Left lung (tissue), 14 donors: ENCODE measurements at places on chromosomes 5 and 9. TPM values are rescaled to one million over a fixed set of nuclear protein-coding genes. Genes with fewer than 3 reads are reported as not detected.

Gene BSPRY
- 7.5 TPM for polyA plus RNA-seq

DNA sequence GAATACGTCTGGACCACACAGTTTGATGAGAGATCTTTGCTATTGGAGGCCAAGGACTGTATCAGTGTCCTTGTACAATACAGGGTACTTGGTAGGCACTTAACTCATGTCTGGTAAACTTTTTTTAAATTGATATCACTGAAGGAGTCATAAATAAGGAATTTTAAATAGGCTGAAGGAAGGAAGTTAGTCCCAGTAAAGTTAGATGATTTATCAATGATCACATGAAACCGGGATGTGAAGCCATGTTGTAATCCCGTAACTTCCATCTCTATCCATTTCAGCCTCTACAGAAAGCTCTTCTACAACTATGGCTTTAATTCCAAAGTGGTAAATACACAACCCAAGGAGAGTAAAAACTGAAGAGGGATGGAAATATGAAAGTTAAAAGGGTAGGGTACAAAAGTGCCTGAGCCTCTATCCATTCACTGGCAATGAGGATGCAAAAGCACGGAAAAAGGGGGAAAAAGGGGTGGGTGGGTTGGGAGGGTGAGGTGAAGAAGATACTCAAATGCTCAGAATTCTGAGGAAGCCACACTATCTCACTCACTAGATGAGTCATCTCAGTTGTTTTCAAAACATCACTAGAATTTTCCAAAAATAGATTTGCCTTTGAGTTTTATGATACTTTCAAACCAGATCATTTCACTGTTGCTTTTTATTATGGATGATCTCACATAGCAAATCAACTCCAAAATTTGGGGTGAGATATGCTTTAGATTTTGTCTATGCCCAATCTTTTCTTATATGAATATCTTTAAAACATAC, 1053.5 kb downstream of the NR2F1-AS1 start:
- DNase-seq, result no peak

GRCh38 chr5:9661316-9662015, 31.3 kb upstream of the TAS2R1 start:
- DNase-seq, result no peak

DNA sequence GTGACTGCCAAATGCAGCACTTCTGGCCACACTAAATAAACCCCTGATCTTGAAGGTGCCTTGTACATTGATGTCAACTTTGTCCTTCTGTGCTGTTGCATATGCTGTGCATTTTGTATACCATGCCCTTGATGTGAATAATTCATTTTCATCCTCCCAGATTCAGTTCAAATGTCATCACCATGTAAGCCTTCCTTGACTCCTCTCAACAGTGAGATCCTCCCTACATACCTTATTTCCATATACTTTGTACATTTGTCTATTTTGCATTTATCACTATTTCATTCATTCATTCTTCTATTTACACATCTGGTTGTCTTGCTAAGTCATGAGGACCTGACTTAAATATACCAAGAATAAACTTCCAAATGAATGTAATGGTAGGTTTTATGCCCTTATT, 273.2 kb upstream of the EFNA5 start:
- no peak for DNase-seq

DNA sequence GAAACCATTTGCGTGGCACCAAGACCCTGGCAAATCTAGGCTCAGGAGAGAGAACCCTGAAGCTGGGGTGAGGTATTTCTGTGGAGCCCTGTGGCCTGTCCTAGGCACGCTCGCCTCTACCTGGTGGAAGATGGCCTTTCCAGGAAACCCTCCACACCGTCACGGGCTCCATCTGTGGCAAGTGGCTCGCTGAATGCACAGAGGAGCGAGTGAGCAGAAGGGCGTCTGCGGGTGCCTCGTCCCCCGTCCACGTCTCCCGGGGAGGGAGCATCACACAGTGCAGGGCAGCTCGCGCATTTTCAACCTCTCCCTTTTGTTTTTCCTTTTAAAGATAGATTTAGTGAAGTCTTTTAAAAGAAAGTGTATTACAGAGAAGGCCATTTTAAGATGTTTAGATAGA, 25.3 kb upstream of the RASGEF1C start:
- DNase-seq, result no peak

DNA sequence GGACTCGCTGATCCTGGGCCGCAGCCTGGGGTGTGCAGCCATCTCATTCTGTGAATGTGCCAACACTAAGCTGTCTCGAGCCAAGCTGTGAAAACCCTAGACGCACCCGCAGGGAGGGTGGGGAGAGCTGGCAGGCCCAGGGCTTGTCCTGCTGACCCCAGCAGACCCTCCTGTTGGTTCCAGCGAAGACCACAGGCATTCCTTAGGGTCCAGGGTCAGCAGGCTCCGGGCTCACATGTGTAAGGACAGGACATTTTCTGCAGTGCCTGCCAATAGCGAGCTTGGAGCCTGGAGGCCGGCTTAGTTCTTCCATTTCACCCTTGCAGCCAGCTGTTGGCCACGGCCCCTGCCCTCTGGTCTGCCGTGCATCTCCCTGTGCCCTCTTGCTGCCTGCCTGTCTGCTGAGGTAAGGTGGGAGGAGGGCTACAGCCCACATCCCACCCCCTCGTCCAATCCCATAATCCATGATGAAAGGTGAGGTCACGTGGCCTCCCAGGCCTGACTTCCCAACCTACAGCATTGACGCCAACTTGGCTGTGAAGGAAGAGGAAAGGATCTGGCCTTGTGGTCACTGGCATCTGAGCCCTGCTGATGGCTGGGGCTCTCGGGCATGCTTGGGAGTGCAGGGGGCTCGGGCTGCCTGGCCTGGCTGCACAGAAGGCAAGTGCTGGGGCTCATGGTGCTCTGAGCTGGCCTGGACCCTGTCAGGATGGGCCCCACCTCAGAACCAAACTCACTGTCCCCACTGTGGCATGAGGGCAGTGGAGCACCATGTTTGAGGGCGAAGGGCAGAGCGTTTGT, 19.9 kb downstream of the PTGES2 start:
- DNase-seq, result no peak

Gene SEMA5A
- 24.1 TPM for polyA plus RNA-seq

Gene KYAT1
- polyA plus RNA-seq, result 6.2 TPM

Gene TUSC1
- polyA plus RNA-seq, result 18.2 TPM

Gene SLC1A1
- 4.2 TPM for polyA plus RNA-seq

Gene HTR4
- polyA plus RNA-seq, result 0.74 TPM

GRCh38 chr9:124631326-124631725, 124.1 kb upstream of the NR5A1 start:
- DNase-seq, result no peak

Gene PLAC8L1
- 0.90 TPM for polyA plus RNA-seq

DNA sequence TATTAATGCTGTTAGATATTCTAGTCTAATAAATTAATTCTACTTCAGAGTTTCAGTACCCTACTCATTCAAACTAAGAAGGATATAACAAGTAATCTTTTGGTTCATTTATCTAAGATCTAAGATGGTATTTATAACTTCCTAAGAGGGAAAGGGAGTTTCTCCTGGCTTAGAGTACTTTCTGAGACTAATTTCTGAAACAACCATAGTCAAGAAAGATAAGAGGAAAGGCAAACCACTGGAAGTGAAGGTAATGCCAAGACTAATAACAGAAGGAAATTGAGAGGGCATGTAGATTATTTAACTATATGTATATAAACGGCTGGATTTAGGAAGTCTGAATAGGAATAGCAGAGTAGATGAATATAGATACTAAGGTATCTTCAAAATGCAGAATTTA, 112.4 kb upstream of the ACOT12 start:
- DNase-seq, result no peak

Gene TMEM203
- polyA plus RNA-seq, result 30.4 TPM

- DNase-seq, result no peak
Observed at GRCh38 chr5:134246771-134247427, 21.0 kb upstream of the PPP2CA start.

Gene SLC22A4
- 3.0 TPM for polyA plus RNA-seq

Gene NME5
- polyA plus RNA-seq, result 8.7 TPM
